ENCODE measurements at places on chromosomes 7 and 10.

GRCh38 chr7:36228039-36228438 lies 75.0 kb downstream of the EEPD1 start:
- no peak for DNase-seq

DNA sequence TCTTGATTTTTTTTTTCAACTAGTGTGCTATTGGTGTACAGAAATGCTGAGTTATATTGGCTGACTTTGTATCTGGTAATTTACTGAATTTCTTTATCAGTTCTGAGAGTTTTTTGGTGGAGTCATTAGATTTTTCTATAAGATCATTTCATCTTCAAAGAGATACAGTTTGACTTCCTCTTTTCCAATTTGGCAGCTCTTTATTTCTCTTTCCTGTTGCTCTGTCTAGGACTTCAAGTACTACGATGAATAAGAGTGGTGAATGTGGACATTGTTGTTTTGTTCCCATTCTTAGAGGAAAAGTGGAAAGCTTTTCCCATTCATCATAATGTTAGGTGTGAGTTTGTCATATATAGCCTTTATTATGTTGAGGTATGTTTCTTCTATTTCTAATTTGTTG lies 50.2 kb downstream of the LOXL4 start:
- no peak for DNase-seq

DNA sequence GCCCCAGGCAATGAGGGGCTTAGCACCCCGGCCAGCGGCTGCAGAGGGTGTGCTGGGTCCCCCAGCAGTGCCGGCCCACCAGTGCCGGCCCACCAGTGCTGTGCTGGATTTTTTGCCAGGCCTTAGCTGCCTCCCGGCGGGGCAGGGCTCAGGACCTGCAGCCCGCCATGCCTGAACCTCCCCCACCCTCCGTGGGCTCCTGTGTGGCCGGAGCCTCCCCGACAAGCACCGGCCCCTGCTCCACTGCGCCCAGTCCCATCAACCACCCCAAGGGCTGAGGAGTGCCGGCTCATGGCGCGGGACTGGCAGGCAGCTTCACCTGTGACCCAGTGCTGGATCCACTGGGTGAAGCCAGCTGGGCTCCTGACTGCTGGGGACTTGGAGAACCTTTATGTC lies 3.5 kb upstream of the ACSL5 start:
- no peak for DNase-seq

- DNase-seq, result peak; percentile 22
These were observed 12.5 kb upstream of the TSPAN15 start for GRCh38 chr10:69438536-69439349.

GRCh38 chr7:107951172-107951787 lies 51.7 kb downstream of the LAMB1 start:
- DNase-seq, result no peak

DNA sequence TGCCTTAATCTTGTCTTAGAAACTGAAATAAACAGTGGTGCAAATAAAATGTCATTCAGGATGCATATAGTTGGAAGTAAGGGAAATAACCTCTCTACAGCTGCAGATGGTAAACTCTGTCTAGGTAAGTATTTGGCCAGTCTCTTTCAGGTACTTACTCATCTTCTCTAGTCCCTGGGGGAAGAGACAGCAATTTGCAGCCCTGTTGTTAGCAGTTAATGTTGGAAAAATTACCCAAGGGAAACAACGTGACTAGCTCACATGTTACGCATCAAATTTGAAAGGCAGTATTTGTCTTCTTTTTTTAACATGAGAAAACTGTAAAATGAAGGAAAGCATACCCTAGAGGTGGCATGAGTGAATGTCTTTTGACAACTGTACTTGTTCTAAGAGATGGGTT lies 3.2 kb upstream of the HUS1 start:
- DNase-seq, result no peak

DNA sequence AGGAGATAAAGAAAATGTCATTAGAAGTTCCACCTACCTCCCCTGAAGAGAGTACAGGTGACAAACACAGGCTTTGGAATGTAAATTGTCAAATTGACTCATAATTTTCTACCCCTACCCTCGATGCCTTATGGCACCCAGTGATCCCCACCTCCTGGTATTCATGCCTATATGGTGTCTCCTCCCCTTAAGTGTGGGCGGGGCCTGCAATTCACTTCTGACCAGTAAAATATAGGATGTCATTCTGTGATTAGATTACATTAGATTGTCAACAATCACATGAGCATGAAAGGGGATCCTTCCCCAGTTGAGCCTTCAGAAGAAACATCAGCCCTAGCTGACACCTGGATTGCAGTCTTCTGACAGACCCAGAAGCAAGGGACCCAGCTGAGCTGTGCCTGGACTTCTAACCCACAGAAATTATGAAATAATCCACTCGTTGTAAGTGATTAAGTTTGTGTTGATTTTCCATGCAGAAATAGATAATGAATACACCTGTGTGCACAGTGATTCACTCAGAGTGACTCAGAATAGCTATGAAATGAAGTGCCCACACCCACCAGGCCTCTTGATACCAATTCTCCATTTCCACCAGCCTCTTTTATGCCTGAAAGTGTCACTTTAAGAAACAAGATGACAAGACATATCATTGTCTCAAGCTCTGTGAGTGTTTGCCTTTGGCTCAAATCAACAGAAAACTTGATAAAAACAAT lies 8.5 kb upstream of the SLC39A12 start:
- DNase-seq, result no peak

DNA sequence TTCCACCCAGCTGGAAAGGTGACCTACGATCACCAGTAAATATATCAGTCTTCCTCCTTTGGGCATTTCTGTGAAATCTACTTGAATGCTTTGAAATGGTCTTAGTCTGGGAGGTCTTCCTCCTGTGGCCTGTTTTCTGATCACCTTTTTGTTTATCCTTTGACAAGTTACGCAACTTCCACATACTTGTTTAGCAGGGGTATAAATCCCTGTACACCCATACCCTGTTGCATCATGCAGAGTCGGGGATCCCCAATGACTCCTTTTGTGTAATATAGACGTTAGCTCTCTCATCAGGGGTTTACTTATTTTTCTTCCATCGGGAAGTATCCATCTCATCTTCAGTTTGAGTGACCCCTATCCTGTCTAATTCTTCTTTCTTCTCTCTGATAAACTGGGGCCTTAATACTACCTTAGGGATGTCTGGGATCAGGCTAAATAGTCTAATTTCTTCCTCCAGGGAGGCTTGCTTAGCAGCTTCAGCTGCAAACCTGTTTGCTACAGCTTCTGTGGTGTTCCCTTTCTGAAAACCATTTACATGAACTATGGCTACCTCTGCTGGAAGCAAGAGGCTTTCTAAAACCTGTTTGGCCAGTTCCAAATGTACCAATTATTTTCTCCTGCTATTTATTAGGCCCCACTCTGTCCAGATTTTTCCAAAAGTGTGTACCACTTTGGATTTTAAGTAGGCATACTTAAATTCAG lies 25.8 kb downstream of the MAPK8 start:
- DNase-seq, result no peak

DNA sequence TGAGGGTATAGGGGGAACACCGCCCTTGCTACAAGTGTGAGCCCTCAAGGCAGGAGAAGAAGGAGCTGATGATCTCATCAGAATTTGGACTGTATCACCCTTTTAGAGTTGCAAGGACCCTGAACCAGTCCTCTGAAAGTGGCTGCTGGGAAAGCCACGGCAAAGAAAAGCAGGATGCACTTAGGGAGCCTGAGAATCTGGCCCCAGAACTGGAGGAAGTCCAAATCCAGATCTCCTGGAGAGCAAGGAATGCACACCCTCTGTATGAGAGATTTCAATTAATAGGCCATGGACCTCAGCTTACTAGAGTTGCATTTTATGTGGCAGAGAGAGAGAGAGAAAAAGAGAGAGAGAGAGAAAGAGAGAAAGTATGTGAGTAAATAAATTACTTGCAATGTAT lies 662.9 kb downstream of the CCSER2 start:
- DNase-seq, result no peak

- no peak for DNase-seq
These were observed 630.1 kb downstream of the SORCS1 start for GRCh38 chr10:106534441-106534840.

- no peak for DNase-seq
These were observed 116.1 kb downstream of the GPR37 start for GRCh38 chr7:124649397-124650014.

DNA sequence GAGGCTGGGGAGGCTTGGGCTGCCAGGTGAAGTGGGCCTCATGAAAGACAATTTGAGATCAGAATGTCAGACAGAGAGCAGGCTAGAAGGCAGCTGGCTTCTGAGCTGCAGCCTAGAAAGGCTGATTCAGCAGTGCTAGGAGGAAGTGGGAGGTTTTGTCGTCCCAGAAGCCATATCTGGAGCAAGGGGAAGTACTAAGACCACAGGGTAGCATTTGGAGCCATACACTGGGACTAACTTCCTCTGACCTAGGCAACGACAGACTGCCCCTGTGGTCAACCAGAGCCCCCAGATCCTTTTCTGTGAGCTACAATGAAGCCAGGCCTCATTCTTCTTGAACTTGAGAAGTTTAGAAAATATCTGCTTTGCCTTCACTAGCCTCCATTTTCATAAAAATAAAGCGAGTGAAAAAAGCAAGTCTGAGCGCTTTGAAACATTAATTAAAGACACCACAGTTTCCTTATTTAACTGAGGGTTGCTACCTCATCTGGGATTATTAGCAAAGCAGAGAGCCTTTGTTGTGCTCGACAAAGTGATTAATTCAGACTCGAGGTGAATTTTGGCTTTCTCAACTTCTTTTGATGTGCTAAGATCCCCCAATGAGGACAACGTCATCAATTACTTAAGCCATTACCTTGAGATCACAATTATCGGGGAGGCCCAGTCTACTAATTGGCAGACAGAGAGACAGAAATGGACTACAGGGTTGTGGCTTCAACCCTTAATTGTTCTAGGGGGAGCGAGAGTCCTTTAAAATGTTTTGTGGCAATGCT lies 26.6 kb downstream of the TBXAS1 start:
- no peak for DNase-seq

- no peak for DNase-seq
These were observed 53.7 kb downstream of the KIF5B start for GRCh38 chr10:32002531-32002930.

DNA sequence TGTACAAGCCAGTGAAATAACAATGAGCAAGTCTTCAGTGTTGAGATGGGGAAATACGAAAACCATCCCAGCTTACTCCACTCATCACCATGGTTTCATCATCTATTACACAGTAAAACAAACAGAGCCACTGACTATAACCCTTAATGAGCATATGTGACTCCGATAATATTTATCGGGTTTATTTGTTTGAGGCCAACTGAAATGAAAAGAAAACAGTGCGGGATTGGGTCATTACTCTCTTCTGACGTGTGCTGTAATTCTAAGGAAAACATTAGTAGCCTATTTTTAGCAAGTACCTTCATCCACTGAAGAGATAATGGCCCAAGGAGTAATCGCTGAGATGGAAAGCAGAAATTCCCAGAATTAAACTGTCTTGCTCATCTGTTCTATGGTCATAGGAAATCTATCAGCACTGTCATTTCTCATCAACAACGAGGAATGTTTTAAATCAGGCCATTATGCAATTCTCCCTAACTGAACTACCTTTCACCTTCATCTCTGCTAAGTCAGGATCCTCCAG lies 716.5 kb downstream of the INHBA start:
- DNase-seq, result no peak

Data from BE2C (cell line).